ENCODE measurements at places on chromosomes 7 and 10.

DNA sequence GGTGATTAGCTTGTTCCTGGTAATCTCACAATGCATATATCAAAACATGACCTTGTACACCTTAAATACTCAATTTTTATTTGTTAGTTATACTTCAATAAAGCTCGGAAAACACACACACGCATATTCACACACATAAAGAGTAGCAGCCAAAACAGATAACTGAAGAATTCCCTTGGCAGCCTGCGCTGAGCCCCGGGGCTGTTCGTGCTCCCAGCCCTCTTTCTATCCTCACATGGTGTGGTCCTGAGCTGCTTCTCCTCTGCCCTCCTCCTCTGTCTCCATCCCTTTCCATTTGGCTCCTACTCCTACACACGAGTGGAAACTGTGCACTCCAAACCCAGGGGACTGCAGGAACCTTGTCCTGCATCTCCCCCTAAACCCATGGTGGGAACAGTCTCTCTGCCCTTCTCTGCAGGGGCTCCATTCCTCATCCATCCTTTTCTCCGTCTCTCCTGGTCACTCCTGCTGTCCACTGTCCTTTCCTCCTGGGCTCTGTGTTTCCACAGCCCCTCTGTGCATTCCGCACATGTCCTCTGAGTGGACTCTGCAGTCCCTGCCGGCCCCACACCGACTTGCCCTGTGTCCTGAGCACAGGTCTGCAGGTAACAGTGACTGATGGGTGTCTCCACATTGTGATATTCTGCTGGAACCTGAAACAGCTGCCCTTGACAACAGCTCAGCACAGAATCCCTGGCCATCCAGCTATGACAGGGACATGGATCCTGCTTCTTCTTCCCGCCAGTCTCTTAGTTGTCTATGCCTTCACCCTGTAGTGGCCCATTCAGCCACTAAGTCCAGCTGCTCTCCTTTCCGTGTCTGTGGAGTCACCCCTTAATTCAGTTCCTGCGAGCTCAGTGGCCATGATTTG is 216.8 kb upstream of the ZNF32 start:
- DNase-seq = no peak

GRCh38 chr7:7701527-7701926 is 16.9 kb downstream of the RPA3 start:
- no peak for DNase-seq

- no peak for DNase-seq
Measured at GRCh38 chr10:26336979-26337378, 101.2 kb upstream of the APBB1IP start.

- no peak for DNase-seq
Measured at GRCh38 chr10:2891770-2892124, 175.6 kb upstream of the PFKP start.

DNA sequence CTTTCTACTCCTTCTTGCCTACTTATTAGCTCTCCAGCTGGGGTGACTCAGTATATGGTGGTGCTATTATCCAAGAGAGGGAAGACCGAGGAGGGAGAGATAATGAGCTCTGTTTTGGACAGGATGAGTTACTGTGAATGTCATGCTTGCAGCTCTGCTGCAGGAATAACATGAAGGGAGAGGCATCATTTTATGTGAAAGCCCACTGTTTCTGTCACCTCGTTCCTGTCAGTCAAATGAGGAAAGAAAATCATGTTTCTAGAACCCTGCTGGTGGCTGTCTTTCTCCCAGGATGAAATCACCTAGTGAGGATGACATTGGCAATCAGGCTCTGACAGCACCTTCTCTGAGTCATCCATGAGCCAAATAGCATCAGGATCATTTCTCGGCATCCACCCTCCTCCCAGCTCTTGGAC is 1291.6 kb upstream of the AUTS2 start:
- no peak for DNase-seq

DNA sequence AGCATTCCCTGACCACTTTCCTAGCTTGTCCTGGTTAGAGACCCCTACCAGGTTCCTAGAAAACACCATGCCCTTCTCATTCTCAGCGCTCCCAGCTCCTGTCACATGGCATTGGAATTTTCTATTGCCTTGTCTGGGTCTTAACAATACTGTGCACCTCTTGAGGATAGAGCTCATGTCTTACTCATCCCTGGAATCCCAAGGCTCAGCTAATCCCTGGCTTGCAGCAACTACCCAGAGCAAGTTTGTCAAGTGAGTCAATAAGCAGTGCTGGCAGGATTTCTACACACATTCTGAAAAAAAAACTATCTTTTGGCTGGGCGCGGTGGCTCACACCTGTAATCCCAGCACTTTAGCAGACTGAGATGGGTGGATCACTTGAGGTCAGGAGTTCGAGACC is 11.7 kb upstream of the PRDX3 start:
- no peak for DNase-seq

- no peak for DNase-seq
Measured at GRCh38 chr7:95737828-95738505, 34.4 kb upstream of the DYNC1I1 start.

GRCh38 chr7:1113548-1113885 is 25.6 kb downstream of the GPER1 start:
- DNase-seq = no peak

- no peak for DNase-seq
Measured at GRCh38 chr10:85946713-85947326, 419.8 kb downstream of the GRID1 start.

DNA sequence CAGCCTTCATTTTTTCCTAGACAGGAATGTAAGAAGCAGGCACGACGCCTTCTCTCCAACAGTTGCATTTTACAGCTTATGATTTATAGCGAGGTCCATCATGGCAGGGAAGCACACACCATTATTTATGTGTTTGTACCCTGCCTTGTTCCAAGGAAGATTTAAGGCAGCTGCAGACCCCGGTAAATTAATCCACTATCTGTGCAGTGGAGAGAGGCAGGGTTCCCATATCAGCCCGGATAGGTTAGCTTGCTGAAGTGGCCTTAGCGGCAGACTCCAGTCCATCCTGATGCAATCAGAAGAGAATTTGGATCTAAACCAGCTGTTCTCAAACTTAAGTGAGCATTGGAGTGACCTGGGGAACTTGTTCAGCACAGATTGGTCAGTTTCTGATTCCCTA is 359.4 kb downstream of the GALNT17 start:
- no peak for DNase-seq

GRCh38 chr10:74987339-74988053 is 124.0 kb upstream of the SAMD8 start:
- DNase-seq = no peak

GRCh38 chr7:94414980-94415379 is 20.3 kb downstream of the COL1A2 start:
- no peak for DNase-seq

GRCh38 chr10:110364531-110364937 is 59.8 kb upstream of the SMNDC1 start:
- no peak for DNase-seq

DNA sequence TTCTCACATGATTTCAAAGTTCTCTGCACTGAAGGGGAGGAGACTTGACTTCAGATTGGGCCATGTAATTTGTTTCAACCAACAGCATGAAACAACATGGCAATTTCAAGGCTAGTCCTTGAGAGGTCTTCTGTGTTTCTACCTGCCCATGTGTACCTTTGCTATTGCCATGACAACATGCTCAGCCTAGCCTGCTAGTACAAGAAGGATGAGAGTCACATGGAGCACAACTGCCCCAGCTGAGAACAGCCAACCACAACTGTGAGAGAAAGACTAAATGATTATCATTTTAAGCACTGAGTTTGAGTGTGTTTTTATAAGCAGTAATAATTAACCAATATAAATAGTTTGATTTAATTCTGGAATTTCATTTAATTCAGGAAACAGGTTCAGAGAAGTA is 41.9 kb downstream of the ANKMY2 start:
- no peak for DNase-seq

GRCh38 chr7:111232249-111233084 is 141.5 kb downstream of the LRRN3 start:
- no peak for DNase-seq

- no peak for DNase-seq
Measured at GRCh38 chr10:1488970-1489548, 248.3 kb downstream of the ADARB2 start.

GRCh38 chr7:39594988-39595620 is 28.3 kb upstream of the RALA start:
- DNase-seq = no peak

- no peak for DNase-seq
Measured at GRCh38 chr7:28941633-28942032, 16.5 kb downstream of the TRIL start.

- no peak for DNase-seq
Measured at GRCh38 chr10:126204320-126204719, 184.0 kb downstream of the ADAM12 start.

DNA sequence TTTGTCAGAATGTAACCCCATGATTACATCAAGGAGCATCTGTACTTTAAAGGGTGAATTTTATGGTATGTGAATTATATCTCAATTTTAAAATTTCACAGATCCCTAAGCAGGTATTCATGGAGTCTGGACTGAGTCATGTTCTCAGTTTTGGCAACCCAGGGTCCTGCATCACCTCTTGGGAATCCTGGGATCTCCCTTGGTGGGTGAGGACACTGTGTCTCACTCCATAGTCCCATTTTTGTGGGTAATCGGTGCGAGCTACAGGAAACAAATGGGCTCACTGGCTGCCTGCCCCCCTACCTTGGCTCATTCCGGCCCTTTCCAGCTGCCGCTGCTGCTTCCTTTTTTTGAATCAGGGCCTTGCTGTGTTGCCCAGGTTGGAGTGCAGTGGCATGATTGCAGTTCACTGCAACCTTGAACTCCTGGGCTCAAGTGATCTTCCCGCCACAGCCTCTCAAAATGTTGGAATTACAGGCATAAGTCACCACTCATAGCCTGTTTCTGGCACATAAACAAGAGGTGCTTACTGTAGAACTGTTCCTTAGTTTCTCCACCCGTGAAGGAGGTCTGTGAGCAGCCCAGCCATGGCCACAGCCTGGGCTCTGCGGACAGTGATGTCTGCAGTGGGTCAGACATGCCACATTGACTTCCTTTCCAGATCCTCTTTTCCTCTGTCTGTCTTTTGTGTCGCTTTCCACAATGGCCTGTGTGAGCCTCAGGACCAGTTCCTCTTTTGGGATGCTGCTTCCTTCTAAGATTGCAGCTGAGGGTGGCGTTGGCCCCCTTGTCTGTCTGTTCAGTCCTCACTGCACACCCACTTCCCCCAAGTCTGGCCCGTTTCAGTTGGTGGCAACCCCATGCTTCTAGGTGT is 14.5 kb downstream of the PALD1 start:
- DNase-seq = no peak

- DNase-seq = no peak
Measured at GRCh38 chr7:93375603-93376002, 143.4 kb downstream of the VPS50 start.

DNA sequence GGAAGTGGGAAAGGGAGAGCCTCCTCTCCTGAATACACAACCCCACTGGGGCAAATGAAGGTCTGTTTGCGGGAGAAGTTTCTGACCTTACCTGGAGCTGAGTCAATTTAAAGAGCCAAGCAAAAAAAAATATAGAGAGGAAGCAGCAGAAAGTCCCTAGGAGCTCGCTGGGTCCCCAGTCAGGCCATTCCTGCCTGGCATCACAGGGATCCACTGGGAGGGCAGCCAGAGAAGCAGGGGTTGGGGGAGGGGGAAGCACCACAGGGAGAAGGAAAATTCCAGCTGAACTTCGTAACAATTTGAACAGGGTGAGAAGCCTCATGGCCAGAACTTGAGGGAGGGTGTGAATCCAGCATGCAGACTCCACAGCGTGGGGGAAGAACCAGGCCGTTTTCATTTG is 298.7 kb downstream of the LRRTM3 start:
- no peak for DNase-seq

GRCh38 chr10:3969876-3970666 is 185.1 kb upstream of the KLF6 start:
- no peak for DNase-seq

DNA sequence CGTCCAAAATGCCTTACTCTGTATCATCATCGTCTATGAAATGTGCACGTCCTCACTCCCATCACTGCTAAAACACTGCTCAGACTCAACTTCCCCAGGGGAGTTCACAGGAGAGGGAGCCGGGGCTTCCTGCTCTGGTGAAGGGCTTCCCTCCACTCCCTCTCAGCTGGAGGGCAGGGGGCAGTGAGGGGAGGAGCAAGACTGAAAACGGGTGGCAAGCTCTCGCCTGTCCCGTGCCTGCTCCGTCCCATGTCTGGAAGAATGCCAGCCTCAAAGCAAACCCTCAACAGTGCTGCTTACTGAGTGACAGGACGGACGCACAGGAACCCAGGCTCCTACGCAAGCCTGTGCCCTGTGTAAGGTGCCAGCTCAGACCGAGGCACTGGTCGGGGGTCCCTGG is 25.1 kb downstream of the PRKAG2 start:
- no peak for DNase-seq

- DNase-seq = peak; percentile 37
Measured at GRCh38 chr7:77415823-77416620, at the start of gene GSAP. Gene GSAP, minus strand, starts transcription at chr7:77416349. Its CDS starts 28 bp downstream, at chr7:77416321.

- no peak for DNase-seq
Measured at GRCh38 chr7:156897673-156898072, 4.7 kb upstream of the LMBR1 start.

- no peak for DNase-seq
Measured at GRCh38 chr7:139687980-139688632, 89.7 kb downstream of the HIPK2 start.

GRCh38 chr10:110691139-110691538 is 47.0 kb downstream of the RBM20 start:
- DNase-seq = no peak

- DNase-seq = no peak
Measured at GRCh38 chr10:119658274-119658673, 7.1 kb downstream of the BAG3 start.

- DNase-seq = no peak
Measured at GRCh38 chr7:867001-867405, 9.4 kb upstream of the GET4 start.

DNA sequence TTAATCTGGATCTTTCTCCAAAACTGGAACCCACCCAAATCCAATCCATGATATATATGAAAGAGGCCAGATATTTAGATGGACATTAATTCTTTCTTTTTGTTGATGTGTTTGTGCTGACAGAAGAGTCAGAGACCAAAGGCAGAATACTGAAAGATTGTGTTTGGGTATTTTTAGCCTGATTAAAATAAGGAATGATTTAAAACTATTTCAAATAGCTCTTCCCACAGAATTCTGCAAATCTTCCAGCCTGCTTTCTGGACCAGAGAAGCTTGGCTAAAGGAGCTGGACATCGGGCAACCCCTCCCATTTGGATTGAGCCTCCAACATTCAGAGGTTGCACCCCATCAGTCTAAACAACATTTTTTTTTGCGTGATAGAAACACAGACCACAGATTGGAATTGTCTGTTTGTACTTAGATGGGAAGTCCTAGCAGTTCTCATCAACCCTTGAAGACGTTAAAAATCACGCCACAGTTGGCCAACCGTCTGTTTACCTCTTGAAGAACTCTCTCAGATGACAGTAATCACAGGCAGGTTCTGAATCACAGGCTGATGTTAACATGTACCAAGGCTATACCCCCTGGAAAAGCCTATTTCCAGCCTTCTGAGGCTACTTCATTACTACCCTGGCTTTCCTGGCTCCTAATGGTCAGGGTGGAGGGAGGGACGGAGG is 155.2 kb upstream of the NRP1 start:
- DNase-seq = no peak

GRCh38 chr10:103492655-103493261 is 747 bp upstream of the NEURL1 start:
- no peak for DNase-seq

GRCh38 chr7:54242776-54243175 is 299.4 kb upstream of the VSTM2A start:
- no peak for DNase-seq

All from NCI-H1417 treated with DMSO at 0.1 percent for 48 hours (cell line).